ENCODE measurements at places on chromosomes 11 and 22. TPM values are rescaled to one million over a fixed set of nuclear protein-coding genes. Genes with fewer than 3 reads are reported as not detected.

DNA sequence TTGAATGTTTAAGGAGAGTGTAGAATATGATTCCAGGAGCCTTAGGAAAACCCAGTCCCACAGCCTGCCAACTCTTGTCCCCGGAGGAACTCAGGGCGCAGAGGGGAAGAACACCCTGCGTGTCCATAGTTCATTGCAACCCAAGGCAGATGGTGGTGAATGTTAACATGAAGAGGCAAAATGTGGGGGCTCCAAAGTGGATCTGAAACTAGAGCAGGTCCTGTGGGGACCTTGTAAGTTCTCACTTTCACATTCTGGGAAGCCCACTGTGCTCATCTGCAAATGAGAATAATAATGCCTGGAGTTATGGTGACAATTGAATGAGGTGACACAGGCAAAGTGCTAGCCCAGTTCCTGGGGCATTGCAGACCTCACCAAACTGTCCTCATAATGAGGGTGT, 201.1 kb downstream of the DBX1 start:
- no peak for DNase-seq

Gene MS4A12
- total RNA-seq: not detected

- no peak for DNase-seq
Measured at GRCh38 chr11:8692417-8692816, 9.8 kb downstream of the RPL27A start.

Gene GRIK4
- not detected for total RNA-seq

DNA sequence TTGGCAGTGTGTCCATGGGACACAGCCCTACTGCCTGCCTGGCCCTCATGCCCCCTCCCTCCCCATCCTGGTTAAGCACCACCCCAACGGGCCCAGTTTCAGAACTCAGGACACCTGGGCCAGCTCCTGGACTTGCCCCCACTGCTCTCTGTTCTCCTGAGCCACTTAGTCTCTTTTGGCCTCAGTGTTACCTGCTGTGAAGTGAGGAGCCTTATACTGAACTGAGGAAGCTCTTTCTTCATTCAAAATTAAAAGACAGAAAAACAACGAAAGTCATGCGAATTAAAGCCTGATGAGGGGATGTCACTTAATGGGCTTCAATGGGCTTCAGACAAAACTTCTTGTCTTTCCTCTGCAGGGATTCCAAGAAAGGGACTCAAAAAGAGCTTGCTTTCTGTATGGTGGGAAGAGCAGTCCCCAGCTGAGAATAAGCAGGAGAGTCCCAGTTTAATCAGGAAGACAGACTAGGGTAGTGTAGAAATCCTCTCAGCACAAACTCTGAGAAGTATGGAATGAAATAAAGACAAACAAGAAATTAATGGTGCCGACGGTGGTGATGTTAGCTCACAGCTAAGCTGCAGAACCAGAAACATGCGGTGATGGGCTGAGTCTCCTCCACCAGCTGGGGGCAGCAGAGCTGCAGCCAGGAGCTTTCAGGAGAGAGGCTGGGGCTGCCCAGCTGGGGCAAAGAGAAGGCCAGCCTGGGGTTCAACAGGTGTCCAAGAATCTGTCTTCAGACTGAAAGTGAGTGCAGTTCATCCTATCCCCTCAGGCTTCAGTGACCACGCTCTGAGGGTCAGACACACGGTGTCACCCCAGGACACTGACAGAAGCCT, 101.0 kb downstream of the GGTLC2 start:
- no peak for DNase-seq

Gene PPM1F
- total RNA-seq: 45.9 TPM

- DNase-seq: no peak
Measured at GRCh38 chr11:102318469-102318868, 1.2 kb downstream of the BIRC3 start.

Gene OR8A1
- total RNA-seq: not detected

DNA sequence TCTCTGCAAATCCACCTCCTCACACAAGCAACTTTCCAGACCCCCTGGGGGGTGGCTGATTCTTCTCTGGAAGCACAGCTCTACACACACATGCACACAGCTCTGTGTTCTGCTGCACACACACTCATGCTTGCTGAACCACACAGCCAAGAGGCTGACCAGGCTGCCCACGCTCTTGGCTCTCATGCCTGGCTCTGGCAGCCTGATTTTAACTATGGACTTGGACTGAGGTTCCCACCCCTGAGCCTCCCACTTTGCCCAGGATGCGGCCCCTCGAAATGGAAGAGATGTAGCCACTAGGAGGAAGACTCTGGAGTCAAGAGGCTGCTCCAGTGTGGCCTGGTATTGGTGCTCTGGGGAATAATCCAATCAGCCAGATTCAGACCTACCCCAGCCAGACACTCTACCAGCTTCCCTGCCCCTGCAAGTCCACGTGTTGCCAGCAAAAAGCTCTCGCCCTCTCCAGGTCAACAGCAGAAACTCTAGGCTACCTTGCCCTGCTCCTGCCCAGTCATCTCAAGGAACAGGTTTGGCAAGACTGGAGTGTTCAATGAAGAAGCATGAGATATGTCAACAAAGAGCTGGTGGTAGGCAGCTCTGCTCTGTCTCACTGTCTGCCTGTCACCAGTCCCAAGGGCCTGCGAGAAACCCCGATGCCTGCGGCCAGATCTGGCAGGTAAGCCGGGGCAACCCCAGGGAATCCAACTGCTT, 8.8 kb upstream of the CASTOR1 start:
- DNase-seq: no peak

Gene CDC42EP1
- total RNA-seq: 61.6 TPM

DNA sequence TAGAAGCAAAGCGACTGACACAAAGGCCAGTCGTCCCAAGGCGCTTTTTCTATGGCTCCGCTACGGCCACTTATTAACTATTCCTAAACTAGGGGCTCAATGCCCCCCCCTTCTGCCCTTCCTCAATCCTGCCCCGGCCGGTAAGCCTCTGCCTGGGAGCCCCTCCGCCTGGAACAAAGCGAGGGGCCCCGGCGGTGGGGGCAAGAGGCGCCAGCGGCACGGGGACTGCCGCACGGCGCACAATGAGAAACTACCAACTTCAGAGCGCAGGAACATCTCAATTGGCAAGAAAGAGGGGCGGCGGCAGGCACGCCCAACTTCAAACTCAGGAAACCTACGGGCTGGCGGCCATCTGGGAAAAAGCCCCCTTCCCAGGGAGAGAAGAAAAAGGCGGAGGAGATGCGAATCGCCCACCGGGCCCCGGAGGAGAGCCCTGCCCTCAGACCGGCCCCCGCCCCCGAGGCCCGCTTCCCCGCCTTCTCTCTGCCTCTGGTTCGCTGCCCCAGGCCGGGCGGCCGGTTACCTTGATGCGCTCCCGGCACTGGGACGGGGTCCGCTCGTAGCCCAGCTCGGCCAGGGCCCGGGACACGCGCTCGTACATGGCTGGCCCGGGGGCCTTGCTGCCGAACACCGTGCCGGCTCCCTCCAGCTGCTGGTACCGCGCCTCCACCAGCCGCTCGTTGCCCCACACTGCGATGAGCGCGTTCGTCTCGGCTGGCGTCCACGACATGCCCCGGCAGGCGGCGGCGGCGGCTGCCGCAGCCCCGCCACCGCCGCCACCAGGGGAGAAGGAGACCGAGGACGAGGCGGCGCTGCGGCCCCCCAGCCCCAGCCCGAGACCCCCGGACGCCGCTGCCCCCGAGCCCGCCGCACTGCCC, 619 bp downstream of the MSANTD2 start:
- DNase-seq: no peak

Data from thoracic aorta (tissue), 2 donors.